ENCODE measurements at places on chromosomes 6 and 20. TPM values are rescaled to one million over a fixed set of nuclear protein-coding genes. Genes with fewer than 3 reads are reported as not detected.

The CPNE5 gene
- polyA plus RNA-seq, result 0.49 TPM

The BTNL2 gene
- polyA plus RNA-seq, result not detected

The MOG gene
- not detected for polyA plus RNA-seq

The CRYBG1 gene
- 8.4 TPM for polyA plus RNA-seq

The ECHDC1 gene
- polyA plus RNA-seq, result 62.9 TPM

The B4GALT5 gene
- polyA plus RNA-seq, result 2.8 TPM

The CGAS gene
- polyA plus RNA-seq, result 11.7 TPM

The CCDC28A gene
- polyA plus RNA-seq, result 31.7 TPM

The ROS1 gene
- polyA plus RNA-seq, result not detected

The C6orf132 gene
- not detected for polyA plus RNA-seq

The HSPA1L gene
- 3.8 TPM for polyA plus RNA-seq

The IP6K3 gene
- polyA plus RNA-seq, result not detected

The OPRM1 gene
- polyA plus RNA-seq, result not detected

The TRDN gene
- not detected for polyA plus RNA-seq

The DST gene
- 0.99 TPM for polyA plus RNA-seq

The ZC2HC1B gene
- polyA plus RNA-seq, result not detected

The SLC32A1 gene
- not detected for polyA plus RNA-seq

Measured in immature natural killer cell (primary cell).